SHP77 (cell line): ENCODE measurements at places on chromosomes 2 and 18.
A peak's percentile ranks its signal among the peaks of the same experiment; 100 is the strongest.

DNA sequence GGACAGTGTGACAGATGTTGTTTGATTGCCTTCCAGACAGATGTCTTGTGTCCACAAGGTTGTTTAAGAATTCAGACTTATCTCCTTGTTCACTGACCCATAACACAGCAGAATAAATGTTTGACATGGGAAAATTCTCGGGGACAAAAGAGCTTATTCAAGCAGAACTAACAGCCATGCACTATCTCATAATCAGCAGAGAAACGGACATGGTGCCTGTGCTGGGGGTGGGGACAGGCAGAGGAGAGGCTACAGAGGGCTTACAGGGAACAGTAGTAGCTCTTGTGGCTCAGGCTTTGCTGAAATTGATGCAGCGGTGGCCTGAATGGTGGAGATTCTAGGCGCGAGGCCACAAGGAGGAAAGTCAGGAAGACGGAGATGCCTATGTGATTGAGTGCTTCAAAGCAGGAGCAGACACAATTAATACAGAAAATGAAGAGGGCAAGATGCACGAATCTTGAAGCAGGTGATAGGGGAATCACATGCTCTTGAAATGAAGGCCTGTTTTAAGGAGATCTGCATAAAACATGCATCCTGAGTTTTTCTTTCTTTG, 62.0 kb upstream of the CAB39 start:
- no peak for DNase-seq

DNA sequence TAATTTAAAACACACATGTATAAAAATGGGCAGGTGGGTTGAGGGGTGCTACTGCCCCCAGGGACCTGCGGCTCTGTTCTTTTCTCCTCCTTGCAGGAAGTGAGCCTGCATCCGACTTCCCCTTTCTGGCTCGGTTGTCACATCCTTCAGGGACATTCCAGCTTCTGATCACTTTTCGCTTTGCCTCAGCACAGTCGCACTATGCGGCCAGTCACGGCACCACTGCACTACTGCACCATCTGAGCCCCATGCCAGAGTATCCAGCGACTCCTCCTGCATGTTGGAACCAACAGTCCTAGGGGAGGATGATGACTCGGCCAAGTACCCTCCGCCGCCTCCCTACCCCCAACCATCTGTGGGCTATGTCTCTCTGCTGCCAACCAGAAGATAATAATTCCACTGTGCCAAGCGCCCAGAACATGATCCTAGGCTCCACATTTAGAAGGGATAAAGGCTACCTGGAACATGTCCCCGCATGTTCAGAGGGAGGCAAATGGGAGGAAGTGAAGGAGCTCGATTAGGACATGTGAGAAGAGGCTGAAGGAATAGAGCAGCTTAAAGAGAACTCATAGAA, 17.6 kb downstream of the CDC42EP3 start:
- no peak for DNase-seq

DNA sequence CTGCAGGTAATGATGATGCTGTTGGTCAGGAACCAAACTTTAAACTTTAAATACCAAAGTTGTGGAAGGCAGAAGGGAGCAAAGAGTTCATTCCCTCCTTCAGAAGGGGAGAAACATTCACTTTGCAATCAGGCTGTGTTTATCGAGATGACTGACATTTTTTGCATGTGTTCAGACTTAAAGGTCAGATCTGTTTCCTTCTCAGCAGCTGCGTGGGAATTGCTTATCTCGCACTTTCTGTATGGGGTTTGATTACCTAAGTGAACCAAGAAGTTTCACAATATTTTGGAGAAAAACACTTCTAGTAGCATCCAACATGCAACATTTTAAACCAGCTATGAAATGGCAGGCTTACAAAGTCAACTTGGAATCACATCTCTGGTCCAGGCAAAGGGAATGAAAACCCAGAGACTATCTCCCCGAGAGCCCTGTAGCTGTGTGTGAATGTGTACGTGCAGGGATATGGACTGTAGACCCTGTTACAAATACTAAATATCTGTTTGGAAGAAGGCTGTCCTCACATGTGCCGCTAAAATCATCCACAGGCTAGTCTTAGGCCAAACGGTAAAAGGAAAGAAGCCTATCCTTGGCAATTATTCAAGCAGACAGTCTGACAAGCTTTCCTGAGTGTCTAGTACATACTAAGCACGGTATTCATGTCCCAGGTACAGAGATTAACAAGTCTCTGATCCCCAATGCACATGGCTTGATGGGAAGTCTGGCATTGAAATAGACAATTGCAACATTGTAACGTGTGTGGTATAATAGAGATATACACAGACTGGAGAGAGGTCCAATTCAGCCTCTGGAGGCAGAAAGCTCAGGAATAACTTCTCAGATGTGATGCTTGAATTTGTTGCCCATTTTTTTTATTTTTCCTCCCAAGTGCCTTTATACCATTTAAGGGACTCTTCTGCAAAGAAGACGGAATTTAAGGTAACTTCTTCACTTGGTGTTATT, 483.1 kb downstream of the DPP10 start:
- no peak for DNase-seq

DNA sequence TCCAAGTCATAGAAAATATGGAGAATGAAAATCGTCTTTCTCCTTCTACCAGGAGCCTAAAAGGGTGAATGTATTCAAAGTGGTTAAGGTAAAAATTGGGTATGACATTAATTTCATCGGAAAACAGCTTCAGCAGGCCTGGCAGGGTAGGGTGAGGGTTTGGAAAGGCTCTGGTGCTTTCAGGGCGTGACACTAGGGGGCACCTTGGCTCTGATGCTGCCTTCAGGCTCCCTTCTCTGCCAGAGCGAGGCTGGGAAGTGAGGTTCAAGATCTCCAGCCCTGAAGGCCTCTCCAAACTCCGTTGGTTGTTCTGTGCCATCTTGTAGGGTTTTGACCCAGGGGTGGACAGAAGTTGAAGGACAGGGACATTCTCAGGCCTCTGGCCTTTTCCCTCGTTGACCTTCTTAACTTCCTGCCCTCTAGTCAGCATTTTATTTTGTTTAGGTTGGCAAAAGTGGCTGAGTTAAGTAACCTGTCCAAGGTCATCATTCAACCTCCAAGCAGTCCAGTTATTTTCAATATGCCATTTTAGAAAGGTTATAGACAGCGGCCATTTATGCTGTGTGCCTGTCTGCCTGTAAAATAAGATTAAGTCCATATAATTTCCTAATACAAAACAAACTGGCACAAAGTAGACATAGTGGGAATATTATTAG, 40.3 kb downstream of the EML6 start:
- DNase-seq = peak; percentile 52

DNA sequence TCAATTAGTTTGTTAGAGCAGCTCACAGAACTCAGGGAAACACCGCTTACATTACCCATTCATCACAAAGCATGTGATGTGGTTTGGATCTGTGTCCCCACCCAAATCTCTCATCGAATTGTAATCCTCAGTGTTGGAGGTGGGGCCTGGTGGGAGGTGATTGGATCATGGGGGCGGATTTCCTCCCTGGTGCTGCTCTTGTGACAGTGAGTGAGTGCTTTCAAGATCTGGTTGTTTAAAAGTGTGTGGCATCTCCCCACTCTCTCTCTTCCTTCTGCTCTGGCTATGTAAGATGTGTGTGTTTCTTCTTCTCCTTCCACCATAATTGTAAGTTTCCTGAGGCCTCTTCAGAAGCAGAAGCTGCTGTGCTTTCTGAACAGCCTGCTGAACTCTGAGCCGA, 63.5 kb upstream of the AGPS start:
- DNase-seq = no peak

GRCh38 chr2:55162284-55163006, 69.6 kb downstream of the CLHC1 start:
- DNase-seq = no peak

DNA sequence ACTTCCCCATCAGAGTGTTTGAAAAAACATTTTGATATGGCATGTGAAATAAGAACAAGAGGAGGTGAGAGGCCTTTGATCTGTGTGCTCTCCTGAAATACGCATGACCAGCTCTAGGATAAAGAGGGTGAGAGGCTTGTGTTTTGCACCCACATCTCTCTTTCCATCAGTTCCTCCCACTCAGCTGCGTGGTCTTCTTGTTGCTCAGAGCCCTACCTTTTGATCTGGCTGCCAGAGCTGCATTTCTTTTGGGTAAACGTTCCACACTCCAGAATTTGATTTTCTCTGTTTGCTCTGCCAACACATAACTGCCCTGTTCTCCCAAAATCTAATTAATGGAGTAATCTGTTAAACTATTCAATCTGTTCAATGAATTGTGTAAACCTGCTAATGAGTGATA, 72.0 kb upstream of the FN1 start:
- DNase-seq = no peak

- no peak for DNase-seq
Measured at GRCh38 chr18:25435149-25435782, 83.3 kb upstream of the ZNF521 start.

DNA sequence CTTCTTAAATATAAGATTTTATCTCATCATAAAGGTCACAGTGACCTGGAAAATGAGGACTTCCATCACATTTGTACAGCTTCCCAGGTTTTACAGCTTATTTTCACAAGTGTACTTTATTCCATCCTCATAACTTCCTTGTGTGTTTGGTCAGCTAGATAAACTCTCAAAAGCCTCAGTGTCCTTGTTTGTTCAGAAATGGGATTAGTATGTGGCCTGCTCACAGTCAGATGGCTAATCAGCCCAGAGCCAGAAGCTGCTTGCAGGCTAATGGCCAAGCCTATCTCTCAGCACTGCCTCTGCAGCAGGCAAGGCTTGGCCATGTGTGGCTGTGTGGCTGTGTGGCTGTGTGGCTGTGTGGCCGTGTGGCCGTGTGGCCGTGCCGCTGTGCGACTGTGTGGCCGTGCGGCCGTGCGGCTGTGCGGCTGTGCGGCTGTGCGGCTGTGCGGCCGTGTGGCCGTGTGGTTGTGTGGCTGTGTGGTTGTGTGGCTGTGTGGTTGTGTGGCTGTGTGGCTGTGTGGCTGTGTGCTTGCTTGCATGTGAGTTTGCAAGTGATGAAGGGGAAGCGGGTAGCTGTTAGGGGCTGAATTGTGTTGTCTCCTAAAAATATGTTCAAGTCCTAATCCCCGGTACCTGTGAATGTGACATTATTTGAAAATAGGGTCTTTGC, 233.0 kb upstream of the TNP1 start:
- DNase-seq = no peak

GRCh38 chr2:205408696-205409095, 273.6 kb upstream of the NRP2 start:
- DNase-seq = no peak

DNA sequence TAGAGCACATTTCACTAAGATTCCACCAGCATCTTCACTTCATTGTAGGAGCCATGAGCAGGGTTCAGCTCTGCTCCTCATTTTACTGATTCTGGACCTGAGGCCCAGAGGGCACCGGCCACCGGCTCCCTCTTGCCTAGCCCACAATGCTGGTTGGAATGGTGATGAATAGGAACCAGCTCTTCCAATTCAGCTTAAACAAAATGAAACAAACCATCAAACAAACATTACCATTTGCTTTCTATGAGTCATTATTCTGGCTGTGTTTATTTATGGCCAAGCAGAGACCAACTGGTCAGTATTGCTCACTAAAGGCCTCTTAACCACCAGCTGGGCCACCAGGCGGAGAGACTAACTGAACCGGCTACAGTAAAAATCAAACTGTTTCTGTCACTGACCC, 176.7 kb downstream of the MTX2 start:
- DNase-seq = no peak

DNA sequence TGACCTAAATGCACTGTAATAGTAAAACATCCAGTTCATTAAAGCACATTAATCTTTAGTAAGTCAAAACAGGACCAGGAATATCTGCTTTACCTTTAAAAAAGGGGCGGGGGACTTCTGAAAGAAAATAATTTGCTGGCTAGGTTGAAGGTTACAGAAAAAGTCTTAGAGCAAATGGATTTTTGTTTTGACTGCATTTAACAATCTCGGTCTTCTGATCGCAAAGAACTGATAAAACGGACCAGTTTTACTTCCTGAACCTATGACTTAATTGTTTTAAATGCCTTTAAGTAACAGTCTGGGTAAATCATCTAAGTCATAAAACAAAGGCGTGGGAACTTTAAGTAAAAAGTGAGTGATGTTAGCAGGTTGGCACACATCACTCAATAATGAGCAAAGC, 783 bp downstream of the BUB1 start:
- DNase-seq = no peak

DNA sequence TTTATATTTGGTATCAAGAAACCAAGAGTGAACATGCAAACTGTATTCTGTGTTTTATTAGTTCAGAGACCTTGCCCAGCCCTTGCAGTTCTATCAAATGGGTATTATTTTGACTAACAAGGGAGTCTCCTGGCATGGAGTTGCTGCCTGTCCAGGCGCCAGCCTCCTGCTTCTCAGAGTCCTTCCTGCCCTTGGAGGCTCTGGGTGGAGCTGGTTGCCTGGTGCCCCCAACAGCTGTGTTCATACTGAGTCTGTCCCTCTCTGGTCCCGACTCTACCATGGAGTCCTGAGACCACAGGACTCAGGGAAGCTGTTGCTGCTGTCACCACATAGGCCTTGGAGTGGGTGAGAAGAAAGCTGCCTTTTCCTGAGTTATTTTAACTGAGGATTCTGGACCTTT, 26.3 kb upstream of the GREB1 start:
- no peak for DNase-seq

- DNase-seq = no peak
Measured at GRCh38 chr2:156464106-156464505, 27.9 kb downstream of the GPD2 start.

DNA sequence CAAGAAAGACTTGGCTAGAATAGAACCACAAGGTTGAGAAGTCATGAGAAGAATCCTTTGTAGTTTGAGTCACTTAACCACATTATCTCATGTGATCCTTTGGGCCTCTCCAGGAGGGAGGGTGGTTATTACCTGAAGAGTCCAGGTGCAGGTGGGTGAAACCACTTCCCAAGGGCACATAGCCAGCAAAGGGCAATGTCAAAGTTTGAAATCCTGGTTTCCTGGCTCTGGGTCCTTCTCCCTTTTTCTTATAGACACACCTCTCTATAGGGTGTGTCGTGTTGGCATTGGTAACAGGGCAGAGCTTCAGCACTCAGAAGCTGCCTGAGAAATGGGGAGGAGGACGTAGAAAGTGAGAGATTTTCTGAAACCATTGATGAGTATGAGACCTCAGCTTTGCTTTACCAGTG, 137.9 kb downstream of the MGAT5 start:
- DNase-seq = no peak

- no peak for DNase-seq
Measured at GRCh38 chr18:50090370-50091312, 104.3 kb downstream of the MYO5B start.

GRCh38 chr2:172460780-172461201, 33.4 kb downstream of the ITGA6 start:
- no peak for DNase-seq

GRCh38 chr2:64975232-64975821, 13.9 kb upstream of the SLC1A4 start:
- peak; percentile 24 for DNase-seq

- DNase-seq = no peak
Measured at GRCh38 chr18:79583984-79584401, 95.6 kb upstream of the CTDP1 start.
